ENCODE measurements at places on chromosomes 2 and 18. TPM values are rescaled to one million over a fixed set of nuclear protein-coding genes. Genes with fewer than 3 reads are reported as not detected.

DNA sequence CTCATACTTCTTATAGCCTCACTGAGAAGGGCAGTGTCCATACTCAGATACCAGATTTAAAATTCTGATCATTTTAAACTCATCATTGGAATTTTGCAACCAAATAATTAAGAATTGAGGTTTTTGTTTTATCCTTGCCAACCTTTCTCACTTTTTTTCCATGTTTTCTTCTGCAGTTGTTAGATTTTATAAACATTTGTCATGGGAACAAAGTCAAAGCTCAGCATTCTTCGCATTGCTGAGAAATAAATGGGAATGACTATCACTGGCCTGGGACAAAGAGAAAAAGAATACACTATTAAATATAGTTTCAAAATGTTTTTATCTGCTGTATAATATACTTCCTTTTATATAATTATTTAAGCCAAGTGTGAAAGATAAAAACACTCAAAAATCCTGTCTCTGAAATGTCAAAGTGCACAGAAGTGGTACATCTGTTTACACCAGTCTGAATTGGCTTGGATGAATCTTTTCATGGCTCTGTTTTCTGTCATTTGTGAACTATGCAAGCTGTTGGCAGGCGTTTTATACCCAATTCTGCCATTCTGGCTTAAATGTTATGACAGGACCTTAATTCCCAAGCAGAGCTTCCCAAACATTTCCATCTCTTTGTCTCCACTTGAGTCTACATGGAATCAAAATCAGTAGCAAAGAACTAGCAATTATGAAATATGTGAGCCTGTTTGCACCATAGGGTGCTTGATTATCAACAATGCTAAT lies 249.3 kb upstream of the SYT4 start:
- H3K4me1 ChIP-seq: no peaks in the 10 kb centered on the region
- no peak overlapping the region for H3K27ac ChIP-seq
- H3K4me3 ChIP-seq: no peak overlapping the region
- no peaks in the 10 kb centered on the region for H3K27me3 ChIP-seq

- H3K27me3 ChIP-seq: no peaks in the 10 kb centered on the region
- H3K36me3 ChIP-seq: peaks cover 23% of the 10 kb centered on the region
- peaks cover 22% of the 10 kb centered on the region for H3K4me1 ChIP-seq
These were observed 1.0 kb downstream of the UBR3 start for GRCh38 chr2:169828141-169828811.

GRCh38 chr18:32930695-32931301 lies 158.0 kb upstream of the KLHL14 start:
- no peaks in the 10 kb centered on the region for H3K36me3 ChIP-seq
- H3K4me3 ChIP-seq: no peak overlapping the region
- DNase-seq: peak; percentile 10
- no peaks in the 10 kb centered on the region for H3K4me1 ChIP-seq

- no peak for DNase-seq
- H3K36me3 ChIP-seq: no peaks in the 10 kb centered on the region
- H3K27ac ChIP-seq: no peak overlapping the region
- no peaks in the 10 kb centered on the region for H3K4me1 ChIP-seq
- no peaks in the 10 kb centered on the region for H3K27me3 ChIP-seq
- H3K4me3 ChIP-seq: no peak overlapping the region
These were observed 105.0 kb downstream of the NEDD4L start for GRCh38 chr18:58148954-58149471.

DNA sequence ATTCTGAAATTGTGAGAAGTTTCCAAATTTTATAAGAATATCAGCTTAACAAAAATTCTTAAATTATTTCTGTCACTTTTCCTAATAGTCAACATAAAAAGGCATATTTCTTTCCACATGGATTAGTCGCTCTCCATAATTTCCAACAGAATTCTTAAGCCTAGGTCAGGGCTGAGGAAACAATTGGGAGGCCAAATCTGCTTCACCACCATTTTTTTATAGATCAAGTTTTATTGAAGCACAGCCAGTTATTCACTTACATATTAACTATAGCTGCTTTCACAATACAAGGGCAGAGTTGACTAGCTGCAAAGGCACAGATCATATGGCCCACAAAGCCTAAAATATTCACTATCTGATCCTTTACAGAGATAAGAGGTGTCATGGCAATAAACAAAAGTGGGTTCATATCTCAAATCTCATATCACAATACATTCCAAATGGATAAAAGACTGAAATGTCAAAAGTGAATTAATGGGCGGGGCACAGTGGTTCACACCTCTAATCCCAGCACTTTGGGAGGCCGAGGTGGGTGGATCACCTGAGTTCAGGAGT lies 18.7 kb downstream of the MEMO1 start:
- no peaks in the 10 kb centered on the region for H3K27me3 ChIP-seq
- H3K36me3 ChIP-seq: no peaks in the 10 kb centered on the region
- H3K4me3 ChIP-seq: no peak overlapping the region
- H3K27ac ChIP-seq: no peak overlapping the region
- peaks cover 12% of the 10 kb centered on the region for H3K4me1 ChIP-seq

GRCh38 chr2:196168181-196168580 lies 3.2 kb downstream of the STK17B start:
- no peaks in the 10 kb centered on the region for H3K27me3 ChIP-seq
- H3K4me3 ChIP-seq: no peak overlapping the region
- peaks cover 8% of the 10 kb centered on the region for H3K4me1 ChIP-seq
- H3K36me3 ChIP-seq: no peaks in the 10 kb centered on the region

- H3K27me3 ChIP-seq: peaks cover 11% of the 10 kb centered on the region
- no peak overlapping the region for H3K4me3 ChIP-seq
- DNase-seq: peak; percentile 37
- H3K4me1 ChIP-seq: no peaks in the 10 kb centered on the region
These were observed 121.2 kb downstream of the CAPN13 start for GRCh38 chr2:30686000-30686399.

DNA sequence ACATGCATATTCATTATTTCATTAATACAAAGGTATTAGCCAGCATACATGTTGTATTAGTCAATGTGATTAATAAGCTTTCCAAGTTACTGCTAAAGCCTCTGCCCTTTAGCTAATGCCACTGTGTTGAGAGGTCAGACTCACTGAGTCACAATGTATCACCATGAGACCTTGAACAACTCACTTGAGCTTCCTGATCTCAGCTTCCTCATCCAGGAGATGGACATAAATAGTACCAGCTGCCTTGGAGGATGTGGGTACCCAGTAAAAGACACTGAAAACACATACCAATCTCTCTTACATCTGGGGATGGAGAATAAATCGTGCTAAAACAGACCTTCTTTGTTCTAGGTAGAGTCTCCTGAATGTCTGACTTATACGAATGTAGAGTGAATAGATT lies 224.6 kb downstream of the EPHA4 start:
- no peaks in the 10 kb centered on the region for H3K27me3 ChIP-seq
- H3K27ac ChIP-seq: no peak overlapping the region
- no peaks in the 10 kb centered on the region for H3K4me1 ChIP-seq
- DNase-seq: no peak
- H3K36me3 ChIP-seq: no peaks in the 10 kb centered on the region

DNA sequence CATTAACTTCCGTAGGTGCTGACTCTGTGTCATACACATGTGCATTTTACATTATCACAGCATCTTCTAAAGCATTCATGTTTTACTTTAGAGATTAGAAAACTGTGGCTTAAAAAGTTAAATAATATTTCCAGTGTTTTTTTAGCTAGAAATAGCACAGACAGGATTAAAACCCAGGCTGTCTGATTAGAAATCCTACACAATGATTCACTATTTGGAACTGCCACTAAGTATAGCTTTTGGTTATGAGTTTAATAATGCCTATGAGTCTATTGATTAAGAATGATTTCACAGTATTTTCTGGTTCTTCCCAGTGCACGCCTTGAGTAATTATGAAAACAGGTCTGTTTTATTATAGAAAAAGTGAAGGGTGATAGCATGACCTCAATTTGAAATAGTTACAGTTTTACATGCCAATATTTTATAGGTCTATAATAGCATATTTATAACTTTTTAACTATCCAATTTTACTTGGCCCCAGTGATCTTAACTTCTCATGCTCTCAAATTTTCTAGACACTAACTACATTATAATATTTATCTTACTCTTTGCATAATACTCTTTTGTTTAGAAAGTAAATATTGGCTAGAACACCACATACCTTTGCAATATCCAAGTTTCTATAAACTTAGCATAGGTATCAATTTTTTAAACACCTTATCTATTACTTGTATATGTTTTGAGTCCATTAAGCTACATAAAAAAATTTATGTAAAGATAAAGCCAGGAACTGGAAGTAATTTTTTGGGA lies 313.2 kb downstream of the RND3 start:
- no peaks in the 10 kb centered on the region for H3K36me3 ChIP-seq
- DNase-seq: no peak
- H3K27me3 ChIP-seq: no peaks in the 10 kb centered on the region
- no peak overlapping the region for H3K4me3 ChIP-seq

DNA sequence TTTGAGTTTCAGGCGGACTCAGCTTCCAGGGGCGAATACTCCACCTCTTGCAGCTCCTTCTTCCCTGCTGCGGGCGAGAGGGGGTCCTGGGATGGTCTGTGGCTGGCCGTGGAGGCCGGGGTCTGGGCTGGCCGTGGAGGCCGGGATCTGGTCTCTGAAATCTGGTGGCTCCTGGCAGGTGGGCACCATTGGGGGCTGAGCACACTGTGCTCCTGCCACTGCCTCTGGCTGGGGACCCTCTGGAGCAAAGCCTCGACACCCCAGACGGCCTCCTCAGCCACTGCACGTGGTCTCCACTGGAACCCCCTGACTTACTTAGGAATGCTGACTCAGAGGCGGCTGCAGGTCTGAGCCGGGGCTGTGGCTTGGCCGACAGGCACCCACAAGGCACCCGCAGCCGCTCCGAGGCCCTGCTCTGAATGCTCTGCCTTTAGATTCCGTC lies 100.1 kb upstream of the ALKAL2 start:
- H3K4me3 ChIP-seq: no peak overlapping the region
- peaks cover 3% of the 10 kb centered on the region for H3K27me3 ChIP-seq
- no peaks in the 10 kb centered on the region for H3K4me1 ChIP-seq
- DNase-seq: no peak
- no peaks in the 10 kb centered on the region for H3K36me3 ChIP-seq

DNA sequence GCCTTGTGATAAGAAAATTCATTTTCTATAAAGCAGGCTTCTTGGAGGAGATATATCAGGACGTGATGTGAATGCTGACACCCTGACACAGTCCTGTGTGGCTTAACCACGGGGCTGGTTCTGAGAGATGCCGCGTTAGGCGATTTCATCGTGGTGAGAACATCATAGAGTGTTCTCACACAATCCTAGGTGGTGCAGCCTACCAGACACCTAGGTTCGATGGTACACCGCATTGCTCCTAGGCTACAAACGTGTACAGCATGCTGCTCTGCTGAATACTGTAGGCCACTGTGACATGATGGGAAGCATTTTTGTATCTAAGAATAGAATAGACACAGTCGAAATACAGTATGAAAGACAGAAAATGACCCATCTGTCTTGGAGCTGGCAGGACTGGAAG lies 82.5 kb downstream of the TNFRSF11A start:
- no peaks in the 10 kb centered on the region for H3K4me1 ChIP-seq
- H3K4me3 ChIP-seq: no peak overlapping the region
- DNase-seq: no peak
- H3K27ac ChIP-seq: no peak overlapping the region
- no peaks in the 10 kb centered on the region for H3K36me3 ChIP-seq

DNA sequence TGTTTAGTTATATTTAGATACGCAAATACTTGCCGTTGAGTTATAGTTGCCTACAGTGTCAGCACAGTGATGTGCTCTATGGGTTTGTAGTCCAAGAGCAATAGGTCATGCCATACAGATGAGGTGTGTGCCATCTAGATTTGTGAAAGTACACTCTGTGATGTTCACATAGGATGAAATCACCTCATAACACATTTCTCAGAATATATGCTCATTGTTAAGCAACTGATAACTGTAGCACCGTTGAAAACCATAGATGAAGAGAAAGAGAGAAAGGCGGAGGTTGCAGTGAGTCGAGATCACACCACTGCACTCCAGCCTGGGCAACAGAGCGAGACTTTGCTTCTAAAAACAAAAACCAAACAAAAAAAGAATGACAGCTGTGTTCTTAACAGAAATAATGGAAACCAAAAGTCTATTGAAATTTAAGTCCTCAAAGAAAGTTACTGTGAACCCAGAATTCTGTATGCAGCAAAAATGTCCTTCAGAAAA lies 9.5 kb downstream of the DGKD start:
- no peaks in the 10 kb centered on the region for H3K27me3 ChIP-seq
- no peak overlapping the region for H3K27ac ChIP-seq
- DNase-seq: no peak
- peaks cover 10% of the 10 kb centered on the region for H3K4me1 ChIP-seq
- H3K4me3 ChIP-seq: no peak overlapping the region
- H3K36me3 ChIP-seq: 0 out of 3 replicates have a peak, but pooled peaks cover 8% of the 10 kb centered on the region

GRCh38 chr18:8994603-8995002 lies 107.9 kb upstream of the NDUFV2 start:
- H3K36me3 ChIP-seq: no peaks in the 10 kb centered on the region
- H3K27ac ChIP-seq: peak overlapping the region; percentile 46
- H3K4me3 ChIP-seq: no peak overlapping the region
- peak; percentile 84 for DNase-seq

DNA sequence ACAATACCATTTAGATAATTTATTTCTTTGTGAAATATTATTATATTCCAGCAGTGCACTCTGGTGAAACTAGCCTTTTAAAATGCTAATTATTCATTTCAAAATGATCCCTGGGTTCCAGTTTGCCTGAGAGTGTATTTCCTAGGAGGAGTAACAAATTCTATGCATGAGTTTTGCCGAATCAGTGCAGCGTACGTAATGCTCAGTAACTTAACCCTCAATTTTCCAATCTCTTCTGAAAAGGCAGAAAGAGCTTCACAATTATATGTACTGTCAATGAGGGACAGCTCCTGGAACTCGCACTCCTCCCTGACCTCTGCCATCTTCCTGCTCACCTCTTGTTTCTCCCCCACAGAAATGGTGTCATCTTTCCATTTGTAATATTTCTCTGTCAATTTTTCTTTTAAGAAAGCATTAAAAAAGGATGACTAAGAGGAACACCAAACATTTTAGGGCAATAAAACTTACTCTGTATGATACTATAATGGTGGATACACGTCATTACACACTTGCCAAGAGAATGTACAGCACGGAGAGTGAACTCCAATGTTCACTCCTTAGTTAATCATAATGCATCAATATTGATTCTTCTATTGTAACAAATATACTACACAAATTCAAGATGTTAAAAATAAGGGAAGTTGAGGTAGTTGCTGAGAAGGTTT lies 25.7 kb upstream of the XIRP2 start:
- H3K27me3 ChIP-seq: no peaks in the 10 kb centered on the region
- H3K4me3 ChIP-seq: no peak overlapping the region
- no peaks in the 10 kb centered on the region for H3K4me1 ChIP-seq
- no peak for DNase-seq
- no peak overlapping the region for H3K27ac ChIP-seq
- H3K36me3 ChIP-seq: no peaks in the 10 kb centered on the region

- peak; percentile 84 for DNase-seq
- H3K27me3 ChIP-seq: no peaks in the 10 kb centered on the region
- no peak overlapping the region for H3K27ac ChIP-seq
- H3K36me3 ChIP-seq: peaks cover 53% of the 10 kb centered on the region
- peaks cover 25% of the 10 kb centered on the region for H3K4me1 ChIP-seq
These were observed 2.4 kb downstream of the PNKD start for GRCh38 chr2:218272531-218273212.

The RPRM gene
- total RNA-seq: not detected
